ENCODE measurements at places on chromosomes 3 and 15.

GRCh38 chr3:121894301-121894990 is at the start of gene SLC15A2:
Gene SLC15A2, plus strand, starts transcription at chr3:121894401. Its CDS starts 76 bp downstream, at chr3:121894477.
- ATAC-seq = no peak

DNA sequence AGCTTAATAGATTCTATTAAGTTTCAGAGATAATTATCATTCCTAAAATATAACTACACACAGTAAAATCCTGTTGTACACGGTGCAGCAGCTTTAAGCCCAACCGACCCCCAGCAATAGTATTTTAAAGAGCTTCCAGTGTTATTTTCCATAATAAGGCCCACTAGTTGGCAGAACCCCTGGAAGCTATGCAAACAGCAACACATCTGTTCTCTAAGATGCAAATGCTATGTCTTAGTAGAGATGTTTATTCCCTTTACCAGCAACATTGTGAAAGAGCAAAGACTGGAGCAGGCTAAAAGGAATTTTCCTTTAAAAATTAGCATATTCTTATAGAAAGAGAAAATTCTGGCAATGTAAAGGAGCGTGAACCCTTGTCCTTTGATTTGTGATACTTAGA is 819.7 kb upstream of the ALCAM start:
- ATAC-seq = no peak

- ATAC-seq = no peak
Observed at GRCh38 chr15:62644889-62645742, 397.4 kb upstream of the TPM1 start.

DNA sequence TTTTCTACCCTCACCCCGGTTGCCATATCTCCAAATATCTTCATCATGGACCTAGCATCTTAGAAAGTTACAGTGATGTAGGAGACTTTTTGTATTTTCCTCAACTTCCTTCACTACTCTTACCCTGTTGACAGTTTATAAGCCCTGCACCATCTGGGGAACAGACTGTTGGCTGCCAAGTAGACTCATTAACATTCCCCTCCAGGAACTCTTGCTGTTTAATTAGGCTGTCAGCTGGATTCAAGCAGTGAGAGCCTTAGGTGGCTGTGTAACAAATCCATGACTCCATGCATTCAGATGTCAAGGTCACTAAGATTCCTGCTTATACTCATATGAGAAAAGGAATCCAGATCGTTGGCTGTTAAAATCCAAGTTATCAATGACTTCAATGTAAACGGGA is 198.3 kb downstream of the NAALADL2 start:
- ATAC-seq = peak; percentile 73

Data from motor neuron (in vitro differentiated cells).